ENCODE measurements at places on chromosomes 13 and 19.

DNA sequence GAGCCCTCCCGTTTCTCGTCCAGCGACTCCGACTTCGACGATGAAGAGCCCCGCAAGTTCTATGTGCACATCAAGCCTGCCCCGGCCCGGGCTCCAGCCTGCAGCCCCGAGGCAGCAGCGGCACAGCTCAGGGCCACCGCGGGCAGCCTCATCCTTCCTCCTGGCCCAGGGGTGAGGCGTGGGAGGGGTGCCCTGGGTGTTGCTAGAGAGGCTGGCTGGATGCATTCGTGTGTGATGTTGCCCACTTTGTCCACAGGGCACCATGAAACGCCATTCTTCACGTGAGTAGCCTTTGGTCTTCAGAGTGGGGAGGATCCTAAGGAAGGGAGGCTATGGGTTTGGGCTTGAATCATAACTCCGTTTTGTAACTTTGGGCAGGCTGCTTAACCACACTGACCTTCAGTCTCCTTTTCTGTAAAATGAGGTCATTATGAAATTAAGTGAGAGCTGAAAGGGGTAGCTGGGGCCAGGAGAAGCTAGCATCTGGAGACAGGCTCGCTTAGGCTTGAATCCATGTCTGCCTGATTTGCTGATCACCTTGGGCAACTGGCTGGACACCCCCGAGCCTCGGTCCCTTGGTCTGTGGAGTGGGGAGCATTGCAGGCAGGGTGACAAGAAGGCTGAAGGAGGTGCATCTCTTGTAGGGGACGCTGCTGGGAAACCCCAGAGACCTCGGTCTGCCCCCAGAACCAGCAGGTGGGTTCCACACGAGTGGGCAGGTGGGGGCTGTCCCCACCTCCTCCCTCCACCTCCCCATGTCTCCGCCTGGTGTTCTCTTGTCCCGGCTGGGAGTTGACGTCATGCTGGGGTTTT, 18.7 kb upstream of the B3GNT3 start:
- no peak for DNase-seq

GRCh38 chr13:30172593-30173302, 134.6 kb downstream of the KATNAL1 start:
- no peak for DNase-seq

DNA sequence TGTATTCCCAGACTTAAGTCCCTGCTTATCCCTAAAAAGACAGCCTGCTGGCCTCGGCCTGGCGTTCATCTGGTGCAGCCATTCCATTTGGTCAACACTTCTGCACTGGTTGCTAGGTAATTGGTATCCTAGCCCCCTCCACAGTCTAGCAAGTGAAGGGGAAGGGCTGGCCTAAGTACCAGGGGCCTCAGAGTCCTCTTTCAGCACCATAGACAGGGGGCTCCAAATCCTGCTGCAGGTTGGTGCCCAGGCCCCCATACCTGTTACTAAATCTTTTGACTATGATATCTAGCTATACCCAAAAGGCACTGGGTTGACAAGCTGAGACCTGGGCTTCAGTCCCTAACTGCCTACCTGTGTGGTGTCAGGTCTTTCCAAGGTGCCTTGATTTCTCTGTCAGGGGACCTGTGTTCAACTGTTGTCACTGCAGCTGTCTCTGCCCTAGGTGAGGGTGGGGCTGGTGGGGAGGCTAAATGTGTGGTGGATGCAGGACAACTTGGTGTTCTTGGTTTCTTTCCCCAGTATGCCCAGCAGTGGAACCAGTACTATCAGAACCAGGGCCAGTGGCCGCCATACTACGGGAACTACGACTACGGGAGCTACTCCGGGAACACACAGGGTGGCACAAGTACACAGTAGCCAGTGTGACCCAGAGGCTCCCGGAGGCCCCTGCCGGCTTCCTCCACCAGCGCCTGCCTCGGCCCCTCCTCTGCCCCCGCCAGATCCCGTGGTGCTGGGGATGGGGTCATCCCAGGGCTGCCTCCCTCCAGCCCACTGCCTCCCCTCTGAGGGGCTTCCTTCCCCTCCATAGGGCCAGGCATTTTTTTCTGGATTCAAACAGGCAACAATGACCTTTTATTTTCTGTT, 3.8 kb upstream of the CCDC97 start:
- DNase-seq: no peak

DNA sequence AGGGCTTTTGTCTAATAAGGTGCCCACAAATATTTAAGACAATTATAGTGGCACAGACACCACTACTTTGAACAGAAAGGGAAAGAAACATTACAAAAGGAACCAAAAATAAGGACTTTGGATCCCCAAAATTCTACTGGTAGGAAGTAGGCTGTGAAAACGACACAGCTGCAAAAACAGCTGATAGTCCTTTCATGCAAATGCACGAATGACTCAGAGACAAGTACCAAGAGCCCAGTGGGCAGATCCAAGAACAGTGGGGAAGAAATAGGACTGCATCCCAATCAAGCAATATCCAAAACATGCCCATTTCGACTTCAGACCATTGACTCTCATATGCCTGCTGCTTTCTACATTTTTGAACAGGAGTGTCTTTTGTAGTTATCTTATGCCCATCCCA, 269.4 kb upstream of the NBEA start:
- DNase-seq: no peak

GRCh38 chr13:37148501-37148900, 43.0 kb upstream of the CSNK1A1L start:
- DNase-seq: no peak

DNA sequence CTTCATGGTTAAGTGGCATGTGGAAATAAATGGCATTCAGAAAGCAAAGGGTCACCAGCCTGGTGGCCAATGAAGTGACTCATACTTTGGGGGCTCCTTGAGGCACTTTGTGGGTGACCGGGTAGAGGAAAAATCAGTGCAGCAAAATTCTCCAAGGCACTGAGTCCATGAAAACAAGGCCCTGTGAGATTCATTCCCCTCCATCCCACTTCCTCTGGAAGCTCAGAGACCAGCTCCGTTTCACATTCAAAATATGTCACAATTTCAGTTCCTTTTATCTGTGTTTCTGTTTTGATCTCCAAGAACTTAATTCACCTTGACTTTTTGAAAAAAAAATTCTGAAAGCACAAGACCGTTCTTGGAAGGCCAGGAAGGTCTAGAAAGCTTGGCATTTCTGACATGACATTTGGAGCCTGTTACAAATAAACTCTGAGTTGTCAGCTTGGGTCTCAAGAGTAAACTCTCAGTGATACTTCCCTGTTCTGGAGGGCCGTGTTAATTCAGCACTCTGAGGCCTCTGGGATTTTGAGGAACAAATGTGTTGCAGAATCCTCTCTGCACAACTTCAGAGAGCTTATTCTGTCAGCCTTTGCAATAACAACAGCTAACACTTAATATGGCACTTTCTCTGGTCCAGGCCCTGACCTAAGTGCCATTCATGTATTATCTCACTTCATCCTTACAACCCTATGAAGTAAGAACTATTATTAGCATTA, 6.8 kb downstream of the CYSLTR2 start:
- no peak for DNase-seq

- no peak for DNase-seq
Observed at GRCh38 chr13:42548731-42549551, 25.0 kb upstream of the TNFSF11 start.

DNA sequence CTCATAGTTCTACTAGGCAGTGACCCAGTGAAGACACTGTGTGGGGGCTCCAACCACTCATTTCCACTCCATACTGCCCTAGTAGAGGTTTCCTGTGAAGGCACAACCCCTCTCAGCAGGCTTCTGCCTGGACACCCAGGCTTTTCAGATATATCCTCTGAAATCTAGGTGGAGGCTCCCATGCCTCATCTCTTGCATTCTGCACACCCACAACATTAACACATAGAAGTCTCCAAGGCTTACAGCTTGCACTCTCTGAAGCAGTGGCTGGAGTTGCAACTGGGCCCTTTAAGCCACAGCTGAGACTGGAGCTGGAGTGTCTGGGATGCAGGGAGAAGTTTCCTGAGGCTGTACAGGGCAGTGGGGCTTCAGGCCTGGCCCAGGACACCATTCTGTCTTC, 347.7 kb upstream of the SPRY2 start:
- no peak for DNase-seq

- no peak for DNase-seq
Observed at GRCh38 chr13:110714797-110715394, 1.4 kb downstream of the ING1 start.

GRCh38 chr13:37138926-37139325, 33.5 kb upstream of the CSNK1A1L start:
- DNase-seq: no peak

GRCh38 chr13:102873653-102874052, 27.8 kb downstream of the ERCC5 start:
- no peak for DNase-seq

DNA sequence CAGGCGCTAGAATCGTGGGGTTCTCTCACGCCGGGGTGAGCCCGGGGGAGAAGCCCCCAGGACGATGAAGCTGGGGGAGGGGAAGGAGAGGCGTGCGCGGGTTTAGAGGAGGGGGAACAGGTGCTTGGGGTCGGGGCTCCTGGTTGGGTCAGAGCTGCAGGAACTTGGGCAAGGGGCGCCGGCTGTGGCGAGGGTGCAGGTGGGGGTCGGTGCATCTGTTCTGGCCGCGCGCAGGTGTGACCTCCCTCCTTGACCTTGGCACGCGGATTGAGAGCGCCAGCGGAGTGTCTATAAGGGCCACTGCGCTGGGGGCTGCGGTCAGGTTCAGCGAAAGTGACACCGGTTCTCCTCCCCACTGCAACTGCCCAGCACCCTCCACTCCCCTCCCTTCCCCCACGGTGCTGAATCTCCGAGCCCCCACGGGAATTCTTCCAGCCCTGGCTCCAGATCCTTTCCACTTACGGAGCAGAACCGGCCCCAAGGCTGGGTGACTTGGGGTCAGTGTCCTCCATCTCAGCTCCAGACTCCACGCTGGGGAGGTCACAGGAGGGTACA, 618 bp downstream of the TMEM38A start:
- no peak for DNase-seq

GRCh38 chr19:29672933-29673336, 7.7 kb downstream of the PLEKHF1 start:
- DNase-seq: no peak

DNA sequence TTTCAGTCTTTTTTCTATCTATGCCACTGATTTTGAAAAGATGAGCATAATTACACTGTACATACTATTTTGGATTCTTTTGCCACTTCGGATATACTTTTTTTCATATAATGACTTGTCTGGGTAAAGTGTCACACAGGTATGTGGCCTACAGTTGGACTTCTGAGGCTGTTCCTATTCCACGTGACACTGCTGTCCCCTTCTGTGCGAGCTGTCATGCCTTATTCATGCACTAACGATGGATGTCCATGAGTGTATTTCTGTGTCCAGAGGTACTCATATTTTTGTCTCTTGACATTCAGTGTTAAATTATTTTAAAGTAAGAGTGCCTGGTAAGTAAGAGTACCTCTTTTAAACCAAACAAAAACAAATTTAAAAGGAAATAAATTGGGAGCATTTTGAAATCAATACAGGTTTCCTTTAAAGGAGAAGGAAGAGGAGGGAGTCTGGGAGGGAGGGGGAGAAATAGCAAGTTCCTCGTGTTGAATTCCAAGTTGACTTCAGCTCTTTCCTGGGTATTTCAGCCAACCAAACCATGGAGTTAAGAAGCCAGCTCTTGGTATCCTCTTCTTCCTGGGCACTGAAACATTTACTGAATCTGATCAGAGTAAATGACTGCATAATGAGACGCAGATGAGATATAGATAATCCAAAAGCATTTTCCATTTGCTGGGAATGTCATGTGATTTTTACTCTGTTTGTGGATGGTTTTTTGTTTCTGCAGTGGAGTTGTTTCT, 61.3 kb downstream of the TNFRSF19 start:
- DNase-seq: no peak

DNA sequence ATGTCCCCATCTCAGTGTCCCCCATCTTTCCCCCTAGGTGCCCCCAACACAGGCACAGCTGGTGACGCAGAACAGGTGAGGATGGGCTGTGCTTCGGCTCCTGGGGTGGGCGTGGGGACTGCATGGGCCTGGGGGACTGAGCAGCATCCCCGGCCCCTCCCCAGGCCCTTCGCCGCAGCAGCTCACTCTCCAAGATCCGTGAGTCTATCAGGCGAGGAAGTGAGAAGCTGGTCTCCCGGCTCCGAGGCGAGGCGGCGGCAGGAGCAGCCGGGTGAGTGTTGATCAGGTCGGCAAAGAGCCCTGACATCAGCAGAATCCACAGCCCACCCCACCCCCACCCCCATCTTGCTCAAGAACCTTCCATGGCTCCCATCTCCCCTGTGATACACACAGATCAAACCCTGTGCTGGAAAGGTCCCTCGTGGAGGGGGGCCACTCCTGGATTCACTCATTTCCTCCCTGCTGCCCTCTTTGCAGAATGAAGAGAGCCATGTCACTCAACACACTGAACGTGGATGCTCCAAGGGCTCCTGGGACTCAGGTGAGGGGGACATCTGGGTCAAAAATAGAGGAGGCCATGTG, 10.0 kb downstream of the KLC3 start:
- no peak for DNase-seq

GRCh38 chr19:49672131-49672919, 4.7 kb upstream of the PRMT1 start:
- DNase-seq: no peak

DNA sequence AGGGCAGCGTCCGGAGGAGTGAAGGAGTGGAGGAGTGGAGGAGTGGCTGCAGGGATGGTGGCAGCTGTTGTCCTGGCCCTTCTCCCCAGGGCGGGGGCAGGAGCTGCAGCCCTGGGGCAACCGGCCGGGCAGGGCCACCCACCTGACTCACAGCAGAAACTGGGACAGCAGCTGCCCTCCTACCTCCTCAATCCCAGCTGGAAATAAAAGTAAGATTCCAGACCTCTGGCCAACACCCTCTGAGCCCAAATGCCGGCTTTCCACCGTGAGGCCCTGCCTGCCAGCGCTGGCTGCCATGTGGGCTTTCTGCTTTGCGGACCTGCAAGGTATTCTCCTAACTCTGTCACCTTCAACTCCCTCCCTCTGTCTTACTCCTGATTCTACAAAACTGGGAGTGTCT, 3.3 kb upstream of the CLPP start:
- no peak for DNase-seq

- no peak for DNase-seq
Observed at GRCh38 chr13:80173224-80173623, 167.7 kb downstream of the SPRY2 start.

DNA sequence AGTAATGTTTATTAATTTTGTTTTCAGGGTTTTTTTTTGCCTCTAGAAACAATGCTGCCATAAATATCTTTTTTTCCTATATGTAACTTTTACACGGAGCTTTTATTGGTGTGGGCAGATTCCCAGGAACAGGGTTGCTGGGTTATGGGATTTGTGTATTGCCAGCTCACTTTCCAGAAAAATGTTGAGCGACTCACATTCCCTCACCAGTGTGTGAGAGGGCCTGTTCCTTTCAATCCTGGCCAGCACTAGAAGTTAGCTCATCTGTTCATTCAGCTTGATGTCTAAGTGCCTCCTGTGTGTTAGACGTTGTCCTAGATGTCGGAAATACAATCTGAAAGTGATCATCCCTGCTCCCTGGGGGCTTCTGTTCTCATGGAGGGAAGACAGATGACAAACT, 2.6 kb downstream of the ZNF71 start:
- DNase-seq: no peak
